NCI-H2081 treated with DMSO at 0.1 percent for 48 hours (cell line): ENCODE measurements at places on chromosomes 2 and 18.

- DNase-seq: peak; percentile 22
Measured at GRCh38 chr18:65788373-65788772, 37.6 kb downstream of the CDH7 start.

DNA sequence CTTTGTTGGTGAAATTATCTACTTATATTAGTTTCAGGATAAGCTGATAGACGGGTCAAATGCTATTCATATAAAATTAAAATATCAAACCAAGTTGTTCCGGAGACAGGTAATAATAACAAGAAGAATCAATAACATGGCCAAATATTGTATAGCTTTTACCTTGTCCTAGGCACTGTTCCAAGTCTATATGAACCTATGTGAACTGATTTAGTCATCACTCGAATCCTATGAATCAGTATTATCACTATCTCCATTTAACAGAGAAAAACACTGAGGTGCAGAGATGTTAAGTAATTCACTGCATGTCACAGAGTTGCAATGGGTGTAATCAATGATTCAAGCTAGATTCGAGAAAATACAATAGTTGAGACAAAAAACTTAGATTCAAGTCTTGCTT, 40.0 kb upstream of the TRIB2 start:
- no peak for DNase-seq

GRCh38 chr2:167822690-167823465, 424.5 kb downstream of the STK39 start:
- no peak for DNase-seq

- DNase-seq: no peak
Measured at GRCh38 chr2:149627111-149627801, 39.7 kb upstream of the MMADHC start.

GRCh38 chr2:152466041-152466440, 131.1 kb downstream of the FMNL2 start:
- no peak for DNase-seq

- DNase-seq: no peak
Measured at GRCh38 chr2:30046979-30047378, 99.8 kb upstream of the YPEL5 start.

DNA sequence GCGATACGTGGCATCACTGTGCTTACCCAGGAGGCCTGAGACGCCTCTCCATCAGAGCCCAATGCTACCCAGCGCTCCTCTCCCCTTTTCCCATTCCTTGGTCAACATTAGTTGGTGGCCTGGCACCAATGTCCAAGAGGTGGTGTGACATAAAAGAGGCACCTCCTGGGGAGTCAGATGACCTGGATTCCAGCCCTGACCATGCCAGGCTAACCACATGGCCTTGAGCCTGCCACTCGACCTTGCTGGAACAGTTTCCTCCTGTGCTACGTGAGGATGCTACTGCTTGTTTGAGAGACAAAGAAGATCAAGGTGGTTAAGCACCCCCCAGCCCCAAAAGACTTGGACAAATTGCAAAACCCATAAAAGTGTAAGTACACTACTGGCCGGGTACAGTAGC, 76.6 kb downstream of the INPP4A start:
- DNase-seq: no peak

DNA sequence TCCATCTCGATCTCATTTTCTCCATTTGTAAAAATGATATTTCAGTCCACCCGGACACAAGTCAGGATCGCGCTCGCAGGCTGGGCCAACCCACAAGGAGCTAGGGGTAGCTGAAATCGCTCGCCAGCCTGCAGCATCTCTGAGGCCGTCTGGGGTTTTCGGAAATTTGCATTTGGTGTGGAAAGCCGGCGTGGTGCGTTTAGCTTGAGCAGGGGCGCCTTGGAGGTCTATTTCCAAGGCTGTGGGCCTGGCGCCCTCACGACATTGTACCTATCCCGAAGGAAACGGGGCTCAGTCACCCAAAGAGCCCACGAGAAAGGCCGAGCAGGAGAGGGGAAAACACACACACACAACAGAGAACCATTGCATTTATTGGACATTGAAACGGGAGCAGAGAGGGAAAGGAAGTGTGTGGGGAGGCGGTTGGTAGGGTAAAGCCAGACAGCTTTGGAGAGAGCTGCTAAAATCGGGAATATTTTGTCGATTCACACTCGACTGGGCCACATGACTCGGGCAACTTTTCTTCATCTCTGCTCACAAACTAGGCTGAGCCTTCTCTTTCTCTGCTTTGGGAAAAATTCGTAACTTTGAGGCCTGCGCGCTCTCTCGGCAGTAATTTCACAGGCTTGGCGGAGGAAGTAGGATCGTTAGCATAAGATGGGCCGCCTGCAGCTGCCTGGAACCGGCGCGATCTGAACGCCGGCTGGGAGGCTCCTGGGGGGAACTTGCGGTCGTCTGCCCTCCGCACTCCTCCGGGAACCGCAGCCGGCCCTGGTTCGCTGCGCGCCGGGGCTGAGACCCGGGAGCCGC, 1.1 kb upstream of the HOXD8 start:
- DNase-seq: no peak

DNA sequence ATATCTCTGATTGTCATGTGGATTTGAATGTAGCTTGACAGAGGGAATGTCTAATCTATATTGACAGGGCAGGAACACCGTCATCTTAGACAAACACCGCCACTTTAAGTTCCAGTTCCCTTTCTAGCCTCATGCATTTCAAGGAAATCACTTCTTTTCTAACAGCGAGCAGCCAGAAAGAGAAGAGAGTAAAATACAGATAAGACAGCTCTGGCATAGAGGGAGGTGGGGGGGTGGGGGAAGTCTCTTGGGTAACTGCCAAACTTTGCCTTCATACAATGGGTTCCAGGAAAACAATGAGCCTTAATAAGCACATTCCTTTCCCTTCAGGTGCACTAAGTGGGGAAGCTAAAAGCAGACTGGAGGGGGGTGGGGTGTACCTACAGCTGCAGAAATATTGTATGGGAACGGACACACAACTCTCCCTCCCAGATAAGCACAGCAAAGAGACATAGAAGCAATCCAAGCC, 37.2 kb downstream of the CASP10 start:
- no peak for DNase-seq

DNA sequence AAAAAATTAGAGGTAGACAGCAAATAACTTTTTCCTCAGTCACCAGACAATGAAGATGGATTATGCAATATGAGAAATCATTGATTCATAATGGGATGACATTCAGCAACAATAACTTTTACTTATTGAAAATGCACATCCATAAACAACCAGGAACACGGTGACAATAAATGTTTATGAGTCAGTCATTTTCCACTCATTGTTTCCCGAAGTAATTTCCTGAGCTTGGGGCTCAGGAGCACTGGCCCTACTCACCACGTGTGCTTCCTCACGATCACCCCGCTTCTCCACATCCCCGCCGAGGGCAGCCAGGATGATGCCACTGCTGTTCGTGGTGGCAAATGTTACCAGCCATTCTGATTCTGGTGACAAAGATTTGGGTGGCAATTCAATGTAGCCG, 156.3 kb downstream of the LAMA1 start:
- DNase-seq: no peak
